ENCODE measurements at places on chromosomes 13 and 19.

DNA sequence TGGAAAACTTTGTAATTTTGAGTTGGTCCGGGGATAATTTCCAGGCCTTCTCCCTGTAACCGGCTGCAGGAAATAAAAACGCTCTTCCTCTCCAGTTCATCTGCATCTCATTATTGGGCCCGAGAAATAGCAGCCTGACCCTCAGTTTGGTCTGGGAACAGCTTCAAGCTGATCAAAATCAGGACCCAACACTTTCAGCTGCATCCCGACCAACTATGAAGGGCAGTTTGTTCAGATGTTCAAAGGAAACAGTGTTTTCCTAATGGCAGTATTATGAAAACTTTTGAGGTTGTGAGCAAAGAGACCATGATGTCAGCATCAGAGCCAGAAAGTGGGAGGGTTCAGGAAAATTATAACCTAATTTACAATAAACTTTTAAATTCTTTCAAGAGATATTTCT lies 35.7 kb downstream of the STK24 start:
- no peak for DNase-seq

GRCh38 chr19:15758379-15758778 lies 20.6 kb downstream of the OR10H3 start:
- DNase-seq, result no peak

- DNase-seq, result no peak
These were observed 107.8 kb downstream of the EDNRB start for GRCh38 chr13:77810878-77811277.

DNA sequence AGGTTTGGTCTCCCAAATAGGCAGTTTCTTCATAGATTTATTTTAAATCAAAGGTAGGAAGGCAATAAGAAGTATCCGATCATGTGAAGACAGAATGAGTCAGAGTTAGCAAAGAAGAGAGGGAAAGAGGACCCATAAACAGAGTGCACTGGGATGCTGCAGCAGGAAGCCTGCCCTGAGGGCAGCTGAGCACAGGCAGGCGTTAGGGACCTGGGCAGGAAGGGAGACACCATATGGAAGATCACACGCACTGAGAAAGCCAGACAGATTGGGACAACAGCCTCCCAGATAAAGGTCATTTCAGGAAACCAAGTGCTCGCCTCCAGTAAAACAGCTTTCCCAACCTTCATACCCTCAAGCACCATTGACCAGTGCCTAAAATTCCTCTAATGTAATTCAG lies 598.0 kb downstream of the EFNB2 start:
- DNase-seq, result no peak

GRCh38 chr19:648305-648704 lies 8.6 kb downstream of the FGF22 start:
- DNase-seq, result no peak

GRCh38 chr13:112465251-112466131 lies 89.3 kb downstream of the SPACA7 start:
- DNase-seq, result no peak

DNA sequence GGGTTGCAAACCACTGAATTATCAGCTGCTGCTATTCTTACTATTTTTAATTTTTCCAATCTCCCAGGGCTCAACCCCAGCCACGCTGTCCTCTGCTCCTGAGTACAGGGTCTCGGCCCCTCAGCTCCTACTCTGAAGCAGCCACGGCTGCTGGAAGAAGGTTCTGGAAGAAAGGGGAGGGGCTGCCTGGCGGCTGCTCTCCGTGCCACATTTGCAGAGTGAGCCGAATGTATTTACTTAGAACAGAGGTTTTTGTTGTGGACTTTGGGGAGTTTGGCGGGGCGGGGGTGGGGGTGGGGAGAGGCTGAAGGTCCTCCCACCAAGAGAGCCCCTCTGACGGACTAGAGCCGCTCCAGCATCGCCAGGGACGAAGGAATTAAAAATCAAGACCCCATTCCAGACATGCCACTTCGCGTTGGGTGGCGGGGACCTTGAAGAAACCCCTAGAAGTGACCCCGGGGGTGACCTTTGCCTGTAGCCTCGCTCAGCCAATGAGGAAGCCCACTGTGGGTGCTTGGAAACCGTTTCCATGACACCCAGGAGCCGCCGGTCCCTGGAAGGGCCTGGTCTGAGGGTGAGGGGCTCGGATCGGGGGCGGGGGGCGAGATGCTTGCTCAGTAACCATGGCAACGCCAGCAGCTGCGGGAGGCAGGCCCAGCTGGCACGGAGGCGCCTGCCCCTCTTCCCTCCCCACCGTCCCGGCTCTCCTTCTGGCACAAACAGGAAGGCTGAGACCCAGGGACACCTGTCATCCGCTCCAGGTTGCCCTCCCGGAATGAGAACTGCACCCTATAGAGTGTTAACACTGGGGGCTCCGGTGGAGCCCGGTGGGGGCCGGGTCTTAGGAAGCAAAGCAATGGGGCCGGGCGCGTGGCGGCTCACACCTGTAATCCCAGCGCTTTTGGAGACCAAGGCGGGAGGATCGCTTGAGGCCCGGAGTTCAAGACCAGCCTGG lies 54.2 kb upstream of the PTPRS start:
- DNase-seq, result no peak

DNA sequence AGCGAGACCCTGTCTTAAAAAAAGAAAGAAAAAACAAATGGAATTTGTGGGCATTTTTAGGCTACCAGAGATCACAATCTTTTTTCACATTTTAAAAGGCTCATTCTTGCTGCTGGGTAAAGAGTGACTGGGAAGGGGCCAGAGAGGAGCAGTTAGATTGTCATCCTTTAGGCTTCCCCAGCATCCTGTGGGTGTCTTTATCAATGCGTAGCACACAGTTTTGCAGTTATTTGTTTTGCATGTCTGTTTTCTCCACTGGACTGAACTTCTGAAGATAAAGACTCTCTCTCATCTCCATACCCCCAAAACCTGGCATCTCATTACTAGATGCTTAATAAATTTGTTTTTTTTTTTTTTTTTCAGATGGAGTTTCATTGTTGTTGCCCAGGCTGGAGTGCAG lies 2.1 kb upstream of the UTP14C start:
- DNase-seq, result no peak

GRCh38 chr13:98549006-98549727 lies 27.7 kb downstream of the STK24 start:
- no peak for DNase-seq

DNA sequence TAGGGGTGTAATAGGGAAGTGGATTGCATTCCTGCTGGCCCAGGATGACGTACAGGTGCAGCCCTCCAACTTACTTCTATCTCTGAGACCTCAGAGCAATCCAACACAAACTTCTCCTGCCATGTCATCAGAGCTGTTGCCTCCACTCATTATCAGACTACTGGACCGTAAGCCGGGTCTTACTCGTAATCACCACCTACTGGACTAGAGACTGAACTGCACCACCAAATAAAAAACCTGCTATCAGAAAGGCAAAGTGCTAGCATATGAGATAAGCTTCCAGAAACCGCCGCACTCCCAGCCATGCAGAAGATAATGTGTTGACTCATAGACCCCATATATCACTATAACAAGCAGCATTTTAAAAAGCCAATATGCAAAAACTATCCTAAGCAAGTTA lies 102.0 kb downstream of the SLITRK1 start:
- DNase-seq, result no peak

DNA sequence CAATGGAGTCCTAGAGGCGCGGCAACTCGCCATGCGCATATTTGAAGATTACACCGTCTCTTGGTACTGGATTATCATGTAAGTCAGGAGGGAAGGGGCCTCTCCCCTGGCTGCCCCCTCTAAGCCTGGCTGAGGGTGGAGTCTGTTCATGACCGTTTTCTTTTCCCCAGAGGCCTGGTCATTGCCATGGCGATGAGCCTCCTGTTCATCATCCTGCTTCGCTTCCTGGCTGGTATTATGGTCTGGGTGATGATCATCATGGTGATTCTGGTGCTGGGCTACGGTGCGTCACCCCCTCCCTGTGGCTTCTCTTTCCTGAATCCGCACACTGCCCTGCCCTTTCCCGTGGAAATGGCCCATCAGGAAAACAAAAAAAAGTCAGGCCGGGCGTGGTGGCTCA lies 6.5 kb downstream of the SLC44A2 start:
- no peak for DNase-seq

- peak; percentile 64 for DNase-seq
These were observed 593 bp downstream of the ATP8B3 start for GRCh38 chr19:1811472-1811894.

DNA sequence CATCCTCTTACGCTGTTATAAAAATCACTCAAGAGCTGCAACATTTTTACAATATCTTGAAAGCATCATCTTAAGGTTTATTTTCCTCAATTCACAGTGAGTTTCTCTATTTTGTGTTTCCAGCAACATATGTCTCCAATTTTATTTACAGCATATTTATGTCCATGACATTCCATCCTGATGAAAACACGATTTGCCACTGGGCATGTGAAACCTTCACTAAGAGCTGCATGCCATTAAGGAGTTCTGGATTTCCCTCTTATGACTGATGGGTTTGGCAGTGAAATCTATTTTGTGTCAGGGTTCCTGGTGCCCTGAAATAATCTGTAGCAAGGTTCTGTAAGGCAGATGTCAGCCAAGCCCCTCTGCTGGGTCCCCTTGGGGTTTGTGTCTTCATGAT lies 527.6 kb upstream of the KLF12 start:
- DNase-seq, result no peak

DNA sequence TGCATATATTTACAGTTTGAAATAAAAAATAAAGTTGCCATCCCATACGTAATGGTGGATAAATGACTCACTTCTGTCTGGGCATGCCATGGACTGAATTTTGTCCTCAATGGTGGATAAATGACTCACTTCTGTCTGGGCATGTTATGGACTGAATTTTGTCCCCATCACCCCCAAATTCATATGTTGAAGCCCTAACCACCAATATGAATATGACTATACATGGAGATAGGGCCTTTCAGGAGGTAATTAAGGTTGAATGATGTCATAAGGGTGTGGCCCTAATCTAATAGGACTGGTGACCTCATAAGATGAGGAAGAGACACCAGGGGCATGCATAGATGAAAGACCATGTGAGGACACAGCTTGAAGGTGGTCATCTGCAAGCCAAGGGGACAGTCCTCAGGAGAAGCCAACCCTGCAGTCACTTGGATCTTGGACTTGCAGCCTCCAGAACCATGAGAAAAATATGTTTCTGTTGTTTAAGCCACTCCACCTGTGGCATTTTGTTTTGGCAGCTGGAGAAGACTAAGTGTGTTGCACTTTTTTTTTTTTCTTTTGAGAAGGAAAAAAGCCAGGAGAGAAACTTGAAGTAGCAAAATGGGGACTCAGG lies 41.8 kb downstream of the RFC3 start:
- no peak for DNase-seq

GRCh38 chr13:30679483-30680330 lies 55.6 kb upstream of the ALOX5AP start:
- peak; percentile 30 for DNase-seq

- DNase-seq, result no peak
These were observed 23.7 kb upstream of the MAB21L1 start for GRCh38 chr13:35500144-35500543.
